Stimulated activated CD4-positive, alpha-beta T cell treated with anti-CD3 and anti-CD28 coated beads, Interleukin-15, amount 100 ng/mL, for 48 hours (primary cell): ENCODE measurements at places on chromosomes 3 and 15.

- DNase-seq: no peak
Observed at GRCh38 chr3:130522399-130522798, 5.4 kb downstream of the COL6A6 start.

DNA sequence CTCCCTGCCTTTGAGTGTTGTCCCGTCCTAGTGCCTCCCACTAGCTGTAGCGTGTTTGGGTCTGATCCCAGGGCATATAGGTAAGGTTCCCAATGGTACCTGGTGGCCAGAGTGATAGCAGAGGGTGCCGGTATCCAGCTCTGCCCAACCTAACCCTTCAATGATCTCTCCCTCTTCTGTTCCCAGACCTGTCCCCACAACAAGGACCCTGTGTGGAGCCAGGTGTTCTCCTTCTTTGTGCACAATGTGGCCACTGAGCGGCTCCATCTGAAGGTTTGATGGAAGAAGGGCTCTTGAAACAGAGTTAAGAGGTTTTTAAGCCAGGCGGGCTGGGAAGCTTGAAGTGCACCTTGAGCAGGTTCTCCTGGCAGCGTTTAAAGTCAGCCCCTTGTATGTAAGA lies 35.5 kb downstream of the ESYT3 start:
- DNase-seq: no peak

- DNase-seq: no peak
Observed at GRCh38 chr3:141412087-141412935, 44.0 kb downstream of the ZBTB38 start.

DNA sequence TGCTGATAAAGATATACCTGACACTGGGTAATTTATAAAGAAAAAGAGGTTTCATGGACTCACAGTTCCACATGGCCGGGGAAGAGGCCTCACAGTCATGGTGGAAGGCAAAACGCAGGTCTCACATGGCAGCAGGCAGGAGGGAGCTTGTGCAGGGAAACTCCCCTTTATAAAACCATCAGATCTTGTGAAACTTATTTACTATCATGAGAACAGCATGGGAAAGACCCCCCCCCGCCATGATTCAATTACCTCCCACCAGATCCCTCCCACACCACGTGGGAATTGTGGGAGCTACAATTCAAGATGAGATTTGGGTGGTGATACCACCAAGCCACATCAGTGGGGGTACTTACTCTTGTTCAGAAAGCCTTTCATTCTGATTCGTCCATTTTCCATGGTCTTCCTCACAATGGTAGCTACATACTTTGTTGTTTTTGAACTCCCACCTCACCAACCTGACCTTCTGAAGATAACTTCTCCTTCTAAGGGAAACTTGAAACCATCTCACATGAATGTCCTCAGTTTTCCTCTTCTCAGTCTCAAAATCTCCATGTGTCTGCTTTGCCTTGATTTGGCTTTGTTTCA lies 275.6 kb upstream of the PROK2 start:
- DNase-seq: peak; percentile 15

DNA sequence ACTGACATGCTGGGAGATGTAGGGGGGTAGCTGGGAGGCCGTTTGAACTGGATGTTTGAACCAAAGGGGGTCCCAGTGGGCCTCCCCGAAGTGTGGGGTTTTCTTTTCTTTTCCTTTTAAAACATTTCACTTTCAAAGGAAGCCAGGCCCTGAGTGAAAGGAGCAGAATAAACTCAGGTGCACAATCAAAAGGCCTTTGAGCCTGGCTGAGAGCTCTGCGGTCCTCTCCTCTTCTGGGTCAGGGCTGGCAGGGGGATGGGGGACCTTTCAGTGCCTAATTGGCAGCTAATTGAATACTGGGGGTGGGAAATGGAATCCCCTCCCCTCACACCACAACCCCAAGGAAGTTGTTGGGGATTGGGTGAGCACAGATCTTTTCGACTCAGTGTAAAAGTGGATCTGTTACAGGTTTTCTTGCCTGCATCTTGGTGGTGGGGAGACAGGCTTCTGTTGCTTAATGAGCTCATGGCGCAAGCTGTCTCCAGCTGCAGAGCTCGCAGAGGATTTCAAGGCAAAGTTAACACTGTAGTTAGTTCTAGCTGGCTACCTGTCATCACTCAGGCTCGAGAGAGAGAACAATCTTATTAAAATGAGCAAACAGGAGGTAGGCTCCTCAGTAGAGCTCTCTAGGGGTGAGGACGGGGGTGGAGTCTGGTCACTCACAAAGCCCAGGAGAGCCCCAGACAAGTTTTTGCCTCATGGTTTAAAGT lies 132.6 kb downstream of the RAB11A start:
- no peak for DNase-seq

- no peak for DNase-seq
Observed at GRCh38 chr3:38163841-38164642, 1.3 kb upstream of the OXSR1 start.
